WTC11 (cell line): ENCODE measurements at places on chromosomes 4 and X.

GRCh38 chr4:62953752-62954151 is 1455.5 kb downstream of the TECRL start:
- DNase-seq, result no peak

GRCh38 chr4:120065974-120066516 is 603 bp downstream of the MAD2L1 start:
- DNase-seq, result no peak

GRCh38 chrX:104343428-104344129 is 88.8 kb upstream of the ESX1 start:
- DNase-seq, result peak; percentile 59

GRCh38 chrX:39550795-39551361 is 546.9 kb downstream of the BCOR start:
- DNase-seq, result no peak

GRCh38 chrX:71669492-71669891 is 2.1 kb downstream of the LOC101059915 start:
- DNase-seq, result no peak
